NCI-H226 (cell line): ENCODE measurements at places on chromosomes 7 and 10.

- DNase-seq, result no peak
Measured at GRCh38 chr7:108592646-108593201, 23.1 kb downstream of the DNAJB9 start.

DNA sequence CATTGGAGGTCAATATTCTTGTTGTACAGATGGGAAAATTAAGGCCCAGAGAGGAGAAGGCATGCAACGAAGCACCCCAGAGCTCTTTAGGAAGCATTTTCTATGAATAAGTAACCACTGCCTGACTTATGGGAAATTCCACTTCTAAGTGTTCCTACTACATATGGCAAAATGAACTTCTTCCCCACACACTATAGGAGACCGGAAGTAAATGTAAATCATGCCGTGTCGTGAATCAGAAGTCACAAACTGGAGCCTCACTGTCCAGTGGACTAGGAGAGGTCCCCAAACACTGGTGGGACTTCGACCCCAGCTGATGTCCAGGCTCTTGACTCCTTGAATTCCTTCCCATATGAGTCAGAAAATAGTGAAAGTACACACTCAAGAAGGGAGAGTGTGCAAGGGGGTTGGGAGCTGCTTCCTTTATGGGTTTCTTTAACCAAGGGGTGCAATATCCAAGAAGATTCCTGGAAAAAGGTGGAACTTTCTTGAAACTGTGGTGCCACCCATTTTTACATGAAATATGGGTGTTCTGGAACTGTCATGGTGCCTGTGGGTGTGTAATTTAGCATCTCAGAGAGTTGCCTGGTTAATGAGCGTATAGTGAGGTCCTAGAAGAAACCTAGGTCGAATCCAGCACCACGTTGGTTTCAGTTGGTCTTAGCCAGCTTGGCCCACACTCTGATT, 6.7 kb downstream of the RASSF4 start:
- no peak for DNase-seq

- DNase-seq, result peak; percentile 90
Measured at GRCh38 chr10:3107426-3107961, 40.1 kb downstream of the PFKP start.

- no peak for DNase-seq
Measured at GRCh38 chr7:76395965-76396726, 13.4 kb downstream of the SSC4D start.

- DNase-seq, result peak; percentile 69
Measured at GRCh38 chr7:84042110-84042539, 152.5 kb downstream of the SEMA3A start.

DNA sequence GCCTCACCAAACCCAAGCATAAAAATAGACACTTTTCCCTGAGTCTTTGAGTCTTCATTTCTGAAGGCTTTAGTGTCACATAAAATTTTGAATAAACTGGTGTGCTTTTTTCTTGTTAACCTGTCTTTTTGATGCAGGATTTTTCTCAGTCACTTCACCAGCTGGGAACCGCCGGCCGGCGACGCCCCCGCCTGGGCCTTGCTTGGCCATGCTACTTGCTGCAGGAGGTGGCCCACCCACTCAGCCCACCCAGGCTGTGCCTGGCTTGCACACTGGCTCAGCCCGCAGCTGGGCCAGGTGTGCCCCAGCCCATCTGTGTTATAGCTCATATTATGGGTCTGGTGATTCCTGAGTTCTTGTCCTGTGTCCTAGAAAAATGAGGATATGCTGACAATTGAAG, 247.4 kb upstream of the CACNA2D1 start:
- no peak for DNase-seq

DNA sequence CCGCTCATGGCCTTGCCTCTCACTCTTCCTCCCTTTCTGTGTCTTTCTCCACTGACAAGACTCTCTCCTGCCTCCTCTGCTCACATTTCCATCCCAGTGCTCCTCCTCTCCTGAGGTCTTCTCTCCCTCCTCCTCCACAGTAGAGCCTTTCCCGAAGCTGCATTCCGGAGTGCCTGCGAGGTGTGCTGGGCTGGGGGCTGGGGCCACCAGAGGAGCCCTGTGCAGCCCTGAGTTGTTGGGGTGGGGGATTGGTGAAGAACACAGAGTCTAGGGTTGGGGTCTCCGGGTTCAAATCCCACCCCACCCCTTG, 76.4 kb downstream of the ZMIZ1 start:
- no peak for DNase-seq

DNA sequence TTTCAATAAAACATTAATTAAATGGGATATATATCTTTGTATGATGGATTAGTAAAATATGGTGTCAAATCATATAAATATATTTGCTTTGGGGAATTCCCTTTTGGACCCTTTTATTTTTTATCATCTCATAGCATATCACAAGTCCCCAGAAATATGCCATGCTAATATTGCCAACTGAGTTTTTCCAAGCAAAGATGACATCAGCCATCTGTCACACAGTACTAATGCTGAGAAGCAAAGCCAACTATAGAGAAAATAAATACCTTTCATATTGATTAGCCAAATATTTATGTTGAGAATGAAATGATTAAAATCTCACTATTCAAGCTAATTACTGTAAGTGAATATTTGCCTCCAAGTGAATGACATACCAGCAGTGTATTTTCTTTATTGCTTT, 575.3 kb downstream of the ETV1 start:
- DNase-seq, result no peak

DNA sequence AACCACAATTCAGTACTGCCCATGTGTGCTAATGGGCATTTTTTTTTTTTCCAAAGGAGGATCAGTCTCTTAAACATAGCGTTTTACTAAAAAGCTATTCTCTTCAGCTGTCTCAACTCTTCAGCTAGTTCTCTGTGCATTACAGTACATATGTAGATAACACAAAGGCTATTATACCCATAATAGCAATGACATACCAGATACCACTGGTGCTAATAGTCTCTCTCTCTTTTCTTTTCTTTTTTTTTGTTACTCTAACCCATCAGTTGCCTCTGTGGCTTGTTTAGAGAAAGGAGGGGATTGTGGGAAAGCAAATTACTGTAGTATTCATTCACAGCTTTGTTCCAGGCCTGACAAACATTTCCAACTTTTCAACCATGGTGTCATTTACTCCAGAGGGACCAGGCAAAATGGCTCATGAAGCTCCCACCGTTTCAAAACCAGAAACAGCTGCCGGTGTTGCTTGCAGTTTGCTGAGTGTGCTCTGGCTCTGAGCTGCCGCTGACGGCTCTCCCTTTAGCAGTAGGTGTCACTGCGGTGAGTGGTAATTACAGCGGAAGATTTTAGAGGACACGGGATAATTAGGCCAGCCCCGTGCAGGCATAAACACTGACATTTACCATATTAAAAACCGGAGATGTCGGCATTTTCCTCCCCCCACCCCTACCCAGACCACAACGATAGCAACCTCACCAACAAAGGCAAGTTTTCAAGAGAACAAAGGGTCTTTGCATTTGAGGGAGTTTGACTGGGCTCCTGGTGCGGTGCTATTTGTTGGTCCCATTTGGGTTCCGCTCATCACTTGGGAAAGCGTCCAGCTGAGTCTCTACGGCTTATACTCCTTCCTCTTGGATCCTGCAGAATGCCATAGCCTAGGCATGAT, 1005.5 kb downstream of the KCNMA1 start:
- DNase-seq, result no peak

- peak; percentile 4 for DNase-seq
Measured at GRCh38 chr10:49500412-49500811, 38.5 kb downstream of the ERCC6 start.

DNA sequence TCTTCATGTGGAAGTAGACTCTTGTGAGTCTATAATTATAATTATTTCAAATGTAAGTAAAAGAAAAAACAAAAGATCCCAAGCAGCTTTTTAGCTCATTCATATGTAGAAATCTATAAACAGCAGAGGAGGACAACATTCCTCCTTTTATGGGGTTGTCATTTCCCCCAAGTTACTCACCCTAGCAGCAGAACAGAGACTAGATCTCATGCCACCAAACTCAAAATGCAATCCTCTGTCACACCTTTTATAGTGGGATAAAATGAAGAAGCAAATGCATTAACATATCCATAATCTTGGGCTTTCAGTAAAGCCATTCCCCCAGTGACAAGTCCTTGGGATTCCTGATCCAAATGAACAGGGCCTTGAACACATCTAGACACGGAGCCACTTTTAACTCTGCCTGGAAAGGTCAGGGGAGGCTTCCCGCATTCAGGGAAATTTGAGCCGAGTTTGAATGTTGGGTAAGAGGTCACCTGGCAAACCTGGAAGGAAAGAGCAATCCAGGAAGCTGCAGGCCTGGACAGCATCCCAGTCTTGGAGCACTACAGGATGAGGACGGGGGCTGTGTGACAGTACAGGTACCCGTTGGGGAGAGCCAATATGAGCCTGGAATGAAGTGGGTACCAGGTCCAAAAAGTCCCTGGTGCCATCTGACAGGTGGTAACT, 76.4 kb downstream of the DOCK4 start:
- no peak for DNase-seq

- no peak for DNase-seq
Measured at GRCh38 chr10:99595770-99596465, 24.3 kb downstream of the SLC25A28 start.

- peak; percentile 58 for DNase-seq
Measured at GRCh38 chr10:75492173-75492925, 60.9 kb downstream of the LRMDA start.

GRCh38 chr7:139035586-139036353, at the start of gene ZC3HAV1L:
Gene ZC3HAV1L (minus strand): TSS chr7:139036042. CDS start chr7:139036017, 25 bp downstream.
- DNase-seq, result peak; percentile 48

- DNase-seq, result no peak
Measured at GRCh38 chr10:76641215-76641614, 996.4 kb downstream of the KCNMA1 start.

- no peak for DNase-seq
Measured at GRCh38 chr10:129605986-129606518, 139.0 kb downstream of the MGMT start.
